ENCODE measurements at places on chromosomes 5 and 9.

- peak; percentile 42 for ATAC-seq
Measured at GRCh38 chr5:57311921-57312735, 138.3 kb downstream of the GPBP1 start.

GRCh38 chr9:69797675-69798074 lies 22.9 kb upstream of the CFAP95 start:
- ATAC-seq = no peak

- ATAC-seq = no peak
Measured at GRCh38 chr9:105048331-105048730, 120.4 kb upstream of the ABCA1 start.

GRCh38 chr5:10403829-10404228 lies 37.9 kb upstream of the ROPN1L start:
- no peak for ATAC-seq

DNA sequence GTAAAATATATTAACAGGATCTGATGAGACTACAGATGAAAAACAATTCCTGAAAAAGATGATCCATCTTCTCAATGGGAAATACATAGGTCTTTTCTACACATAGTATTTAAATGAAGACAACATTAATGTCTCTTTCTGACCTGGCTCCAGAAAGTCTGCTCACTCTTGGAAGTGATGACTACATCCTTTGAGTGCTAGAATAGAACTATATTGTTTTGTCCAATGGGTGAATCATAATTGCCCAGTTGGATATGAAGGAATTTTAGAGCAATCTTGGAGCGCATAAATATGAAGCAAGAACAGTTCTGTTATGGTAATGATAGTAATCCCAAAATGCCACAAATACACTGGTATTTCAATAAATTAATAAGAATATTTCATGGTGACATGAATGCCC lies 322.1 kb downstream of the DEPDC1B start:
- ATAC-seq = no peak

- ATAC-seq = no peak
Measured at GRCh38 chr5:66958980-66959641, 237.5 kb downstream of the CD180 start.

GRCh38 chr9:132460240-132460639 lies 50.2 kb downstream of the CFAP77 start:
- ATAC-seq = no peak

GRCh38 chr9:136757751-136758140 lies 297 bp downstream of the LCN8 start:
- peak; percentile 4 for ATAC-seq

DNA sequence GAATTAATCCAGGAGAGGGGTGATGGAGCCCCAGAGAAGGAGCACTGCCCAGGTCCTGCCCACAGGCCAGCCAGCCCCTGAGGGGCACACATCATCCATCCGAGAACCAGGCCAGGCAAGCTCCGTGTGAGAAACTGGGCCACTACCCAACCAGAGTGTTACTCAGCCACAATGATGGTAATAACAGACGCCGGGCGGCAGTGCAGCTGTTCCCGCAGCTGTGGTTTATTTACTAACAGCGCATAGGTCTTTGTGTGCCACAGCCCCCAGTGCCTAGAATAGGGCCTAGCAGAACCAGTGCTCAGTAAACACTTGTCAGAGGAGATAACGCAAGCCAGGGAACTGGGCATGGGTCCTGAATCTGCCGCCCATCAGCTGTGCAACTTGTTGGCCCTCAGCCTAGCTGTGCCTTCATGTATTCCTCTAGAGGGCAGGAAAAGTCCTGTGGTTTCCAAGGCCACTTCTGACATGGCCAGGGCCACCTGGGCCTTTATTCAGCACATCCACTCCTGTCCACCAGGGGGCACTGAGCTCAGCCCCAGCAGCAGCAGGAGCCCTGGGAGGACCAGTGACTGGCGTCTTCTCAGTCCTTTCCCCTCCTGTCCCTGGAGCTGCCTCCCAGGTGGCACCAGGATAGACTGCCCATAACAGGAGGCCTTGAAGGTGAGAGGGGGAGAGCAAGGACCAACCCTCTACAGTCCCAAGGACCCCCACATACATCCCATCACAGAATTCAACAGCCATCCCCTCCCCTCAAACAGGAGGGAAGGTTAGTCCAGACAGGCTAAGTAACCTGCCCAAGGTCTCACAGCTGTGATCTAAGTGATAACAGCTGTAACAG lies 2.1 kb downstream of the MXD3 start:
- no peak for ATAC-seq

DNA sequence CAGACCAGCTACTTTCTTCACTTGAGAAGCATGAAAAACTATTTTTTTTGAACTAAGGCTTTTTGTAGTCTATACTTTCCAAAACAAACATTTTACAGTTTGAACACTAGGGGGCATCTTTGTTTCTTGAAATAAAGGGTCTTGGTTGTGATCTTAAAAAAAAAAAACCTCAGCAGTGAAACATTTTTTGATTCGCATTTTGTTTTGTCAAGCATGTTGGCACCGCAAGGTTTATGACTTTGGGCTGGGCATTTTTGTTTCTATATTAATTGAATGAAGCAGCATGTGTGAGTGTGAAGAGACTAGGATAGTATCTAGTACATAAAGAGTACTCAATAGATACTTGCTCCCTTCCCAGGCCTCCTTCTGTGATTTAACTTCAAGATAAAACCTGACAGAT lies 31.6 kb upstream of the ACOT12 start:
- ATAC-seq = no peak

DNA sequence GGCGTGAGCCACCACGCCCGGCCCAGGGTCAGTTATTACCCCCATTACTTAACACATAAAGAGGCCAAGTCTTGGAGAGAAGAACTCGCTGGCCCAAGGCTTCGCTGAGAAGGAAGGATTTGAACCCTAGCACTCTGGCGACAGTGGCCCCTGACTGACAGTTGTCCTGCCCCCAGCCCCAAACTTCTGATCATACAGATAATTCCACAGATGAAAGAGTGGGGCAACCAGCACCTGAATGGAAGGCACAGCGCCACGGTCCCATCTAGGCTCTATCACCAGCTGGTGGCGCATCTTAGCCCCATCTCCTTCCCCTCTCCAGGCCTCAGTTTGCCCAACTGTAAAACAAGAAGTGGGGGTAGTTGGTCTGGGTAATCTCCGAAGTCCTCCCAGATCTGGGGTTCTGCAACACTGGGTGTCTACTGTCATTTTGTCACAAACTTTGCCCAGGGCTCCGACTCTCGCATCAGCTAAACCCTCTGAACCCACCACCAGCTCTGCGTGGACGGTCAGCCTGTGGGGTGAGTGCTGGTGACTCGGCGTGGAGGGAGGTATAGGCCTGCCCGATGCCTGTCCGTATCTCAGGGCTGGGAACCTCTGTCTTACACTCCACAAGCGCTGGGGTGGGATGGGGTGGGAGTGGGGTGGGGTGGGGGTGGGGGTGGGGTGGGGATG lies 209.3 kb downstream of the C9orf50 start:
- no peak for ATAC-seq

- no peak for ATAC-seq
Measured at GRCh38 chr9:70261131-70261870, 2.5 kb downstream of the SMC5 start.

- no peak for ATAC-seq
Measured at GRCh38 chr9:75019654-75020053, 8.4 kb downstream of the CARNMT1 start.

GRCh38 chr5:78896132-78896531 lies 89.0 kb downstream of the ARSB start:
- no peak for ATAC-seq

GRCh38 chr5:151023047-151023615 lies 2.7 kb downstream of the GPX3 start:
- ATAC-seq = no peak

GRCh38 chr9:12875191-12875590 lies 100.4 kb downstream of the LURAP1L start:
- ATAC-seq = no peak

DNA sequence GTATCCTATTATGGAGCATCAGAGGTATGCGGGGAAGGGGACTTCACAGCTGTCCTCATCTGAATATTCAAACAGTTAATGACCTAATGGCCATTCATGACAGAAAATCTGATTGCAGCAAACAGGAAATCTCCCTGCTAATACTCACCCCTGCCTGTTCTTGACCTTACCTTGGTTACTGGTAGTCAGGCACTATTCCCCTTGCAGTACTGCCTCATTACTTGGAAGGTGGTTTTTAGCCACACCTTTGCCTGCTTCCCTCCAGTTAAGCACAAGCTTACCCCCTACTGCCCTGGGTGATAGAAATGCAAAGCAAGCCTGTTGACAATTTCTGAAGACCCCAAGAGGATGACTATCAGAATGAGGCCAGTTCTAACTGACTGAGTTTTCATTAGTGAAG lies 332.4 kb downstream of the NTRK2 start:
- no peak for ATAC-seq

DNA sequence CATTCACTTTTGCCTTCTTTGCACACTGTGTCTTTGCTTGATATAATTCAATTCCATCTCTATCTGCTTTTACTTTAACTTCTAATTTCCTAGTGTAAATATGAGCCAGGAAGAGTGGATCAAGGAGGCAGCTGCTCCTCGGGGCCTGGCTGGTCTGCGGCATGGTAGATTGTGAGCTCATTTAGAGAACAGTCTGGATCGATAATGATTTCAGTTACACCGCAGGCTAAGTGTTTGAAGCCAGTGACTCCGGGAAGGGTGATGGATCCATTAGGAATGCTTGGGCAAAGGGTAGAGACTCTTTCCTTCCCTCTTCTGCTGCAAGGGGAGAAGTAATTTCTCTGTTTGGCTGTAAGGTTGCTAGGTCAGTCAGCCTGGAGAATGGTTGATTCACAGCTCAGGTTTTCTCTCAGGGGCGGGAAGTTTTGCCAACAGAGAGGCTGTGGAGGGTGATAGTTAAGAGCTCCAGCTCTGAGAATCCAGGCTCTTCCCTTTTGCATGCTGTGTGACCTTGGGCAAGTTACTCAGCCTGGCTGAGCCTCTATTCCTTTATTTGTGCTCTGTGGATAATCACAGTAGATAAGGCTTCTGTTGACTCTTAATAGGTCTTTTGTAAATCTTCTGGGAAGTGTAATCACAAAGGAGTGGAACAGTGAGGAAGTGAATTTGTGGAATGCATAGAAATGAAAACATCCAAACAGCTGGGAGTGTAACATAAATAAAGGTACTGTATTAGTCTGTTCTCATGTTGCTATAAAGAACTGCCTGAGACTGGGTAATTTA lies 99.1 kb downstream of the PTTG1 start:
- ATAC-seq = no peak

GRCh38 chr5:55454282-55454681 lies 80.5 kb downstream of the PLPP1 start:
- no peak for ATAC-seq

DNA sequence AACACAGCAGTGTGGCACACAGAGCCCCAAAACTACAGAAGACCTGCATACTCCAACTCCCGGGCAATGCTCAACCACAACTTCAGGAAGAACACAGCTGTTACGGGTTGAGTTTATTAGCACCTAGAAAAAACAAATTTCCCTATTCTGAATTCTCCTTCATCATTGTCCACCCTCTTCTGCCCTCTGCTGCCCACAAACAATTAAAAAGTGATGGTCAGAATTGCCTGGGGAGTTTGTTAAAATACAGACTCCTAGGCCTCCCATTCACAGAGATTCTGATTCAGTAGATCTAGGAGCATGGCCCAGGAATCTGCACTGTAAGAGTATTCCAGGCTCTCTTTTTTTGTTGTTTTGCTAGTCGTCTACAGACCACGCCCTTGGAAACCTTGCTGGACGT lies 310.6 kb downstream of the NDUFS4 start:
- no peak for ATAC-seq

- no peak for ATAC-seq
Measured at GRCh38 chr9:100170085-100170484, 71.0 kb downstream of the INVS start.

- ATAC-seq = no peak
Measured at GRCh38 chr5:102718819-102719218, 36.3 kb upstream of the PAM start.

DNA sequence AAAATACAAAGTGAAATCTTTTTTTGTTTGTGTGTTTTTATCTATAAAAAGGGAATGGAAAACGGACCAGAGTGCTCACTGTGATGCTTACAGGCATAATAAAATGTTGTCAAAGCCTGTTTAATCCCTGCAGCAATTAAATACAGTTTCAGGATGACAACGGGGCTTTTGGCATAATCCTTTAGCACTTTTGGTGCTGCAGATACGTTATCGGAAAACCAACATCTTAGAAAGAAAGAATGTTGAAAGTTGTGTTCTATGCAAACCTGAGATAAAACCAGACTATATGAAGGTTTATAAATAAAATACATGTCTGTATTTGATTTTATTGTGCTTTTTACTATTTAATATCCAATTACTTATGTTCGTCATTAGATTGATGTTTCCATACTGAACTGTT lies 307.4 kb upstream of the DAB2 start:
- no peak for ATAC-seq

GRCh38 chr9:22241611-22242010 lies 205.0 kb upstream of the DMRTA1 start:
- peak; percentile 78 for ATAC-seq

GRCh38 chr5:151676719-151677118 lies 10.0 kb downstream of the SPARC start:
- no peak for ATAC-seq

DNA sequence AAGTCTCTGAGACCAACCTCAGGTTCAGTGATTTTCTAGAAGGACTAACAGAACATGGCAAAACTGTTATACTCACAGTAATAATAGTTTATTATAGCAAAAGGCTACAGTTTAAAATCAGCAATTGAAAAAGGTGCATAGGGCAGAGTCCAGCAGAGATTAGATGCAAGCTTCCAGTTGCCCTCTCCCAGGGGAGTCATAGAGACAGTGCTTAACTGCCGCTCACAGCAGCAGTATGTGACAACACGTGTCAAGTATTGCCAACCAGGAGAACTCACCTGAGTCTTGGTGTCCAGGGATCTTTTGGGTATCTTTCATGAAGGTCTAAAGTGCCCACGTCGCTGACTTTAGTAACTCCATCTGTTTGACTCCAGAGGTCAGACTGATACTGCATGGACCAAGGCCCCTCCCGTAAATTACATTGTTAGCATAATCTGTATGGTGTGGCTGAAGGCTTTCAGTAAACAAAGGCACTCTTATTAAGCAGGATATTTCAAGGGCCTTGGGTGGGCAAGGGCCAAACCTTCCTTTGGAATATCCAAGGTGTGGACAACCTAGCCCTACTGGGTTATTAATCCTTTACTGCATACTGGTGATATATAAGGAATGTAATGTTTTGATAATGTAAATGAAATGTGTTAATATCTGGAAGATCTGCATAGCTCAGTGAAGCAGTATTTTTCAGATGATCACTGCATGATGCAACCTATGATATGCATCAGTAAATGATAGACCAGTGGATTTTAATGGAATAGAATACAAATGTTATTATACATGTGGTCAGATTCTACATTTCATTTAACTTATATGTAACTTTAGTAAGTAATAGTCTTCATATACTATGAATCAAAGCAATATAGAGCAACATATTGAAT lies 44.0 kb downstream of the RASA1 start:
- no peak for ATAC-seq

All from stimulated activated memory B cell treated with anti-CD40 and anti-IgM and Interleukin-4, amounts not matched to agents 10 μg/mL and 1 μg/mL and 100 μg/mL, for 72 hours (primary cell).